ENCODE measurements at places on chromosomes 2 and 18.

GRCh38 chr18:67726882-67727281, 210.4 kb upstream of the DSEL start:
- DNase-seq: no peak

GRCh38 chr2:61588566-61588965, 50.4 kb upstream of the XPO1 start:
- no peak for DNase-seq

DNA sequence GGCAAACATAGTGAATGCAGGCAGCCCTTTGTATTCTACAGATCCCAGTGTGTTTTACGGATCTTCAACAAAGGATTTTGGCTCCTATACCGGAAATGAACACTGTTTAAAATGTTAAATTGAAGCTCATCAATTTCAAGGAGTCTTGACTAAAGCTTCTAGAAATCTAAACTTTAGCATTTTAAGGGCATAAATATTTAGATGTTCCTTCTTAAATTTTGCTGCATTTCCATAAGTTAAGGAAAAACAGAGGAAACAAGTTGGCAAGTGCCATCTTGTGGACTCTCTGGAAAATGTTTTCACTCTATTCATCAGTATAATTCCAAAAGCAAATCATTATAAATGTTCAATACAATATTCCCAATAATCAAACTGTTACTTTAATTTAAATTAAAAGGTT, 19.6 kb downstream of the CHN1 start:
- DNase-seq: no peak

DNA sequence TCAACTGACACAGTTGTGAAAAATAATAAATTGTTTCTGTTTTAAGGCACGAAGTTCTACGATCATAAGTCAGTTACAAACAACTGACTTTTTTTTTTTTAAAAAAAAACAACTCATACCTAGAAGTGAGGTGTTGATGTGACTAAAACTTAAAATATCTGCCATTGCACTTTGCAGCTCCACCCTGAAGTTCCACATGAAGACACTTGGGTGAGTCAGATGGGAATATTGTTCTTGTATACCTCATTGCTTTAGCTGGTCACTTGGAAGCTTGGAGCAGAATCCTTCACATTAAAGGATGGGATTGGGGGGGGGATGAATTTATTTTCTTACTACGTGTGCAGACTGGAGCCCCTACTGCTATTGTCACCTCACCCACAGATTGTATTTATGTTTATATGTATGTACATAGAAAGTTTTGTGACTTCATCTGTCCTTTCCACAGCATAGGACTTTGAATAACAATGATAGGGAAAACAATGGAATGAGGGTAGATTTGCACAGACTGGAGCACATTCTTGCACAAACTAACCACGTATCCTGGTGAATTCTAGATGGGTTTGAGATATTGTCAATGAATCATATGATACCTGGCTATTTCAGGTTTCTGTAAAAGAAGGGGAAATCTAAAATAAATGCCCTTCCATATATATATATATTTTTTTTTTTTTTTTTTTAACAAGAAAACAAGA, 57.9 kb upstream of the ARHGAP15 start:
- no peak for DNase-seq

- DNase-seq: peak; percentile 45
Measured at GRCh38 chr2:231245249-231246094, 47.0 kb downstream of the ARMC9 start.

GRCh38 chr2:175468431-175469098, 287.1 kb upstream of the ATP5MC3 start:
- no peak for DNase-seq

DNA sequence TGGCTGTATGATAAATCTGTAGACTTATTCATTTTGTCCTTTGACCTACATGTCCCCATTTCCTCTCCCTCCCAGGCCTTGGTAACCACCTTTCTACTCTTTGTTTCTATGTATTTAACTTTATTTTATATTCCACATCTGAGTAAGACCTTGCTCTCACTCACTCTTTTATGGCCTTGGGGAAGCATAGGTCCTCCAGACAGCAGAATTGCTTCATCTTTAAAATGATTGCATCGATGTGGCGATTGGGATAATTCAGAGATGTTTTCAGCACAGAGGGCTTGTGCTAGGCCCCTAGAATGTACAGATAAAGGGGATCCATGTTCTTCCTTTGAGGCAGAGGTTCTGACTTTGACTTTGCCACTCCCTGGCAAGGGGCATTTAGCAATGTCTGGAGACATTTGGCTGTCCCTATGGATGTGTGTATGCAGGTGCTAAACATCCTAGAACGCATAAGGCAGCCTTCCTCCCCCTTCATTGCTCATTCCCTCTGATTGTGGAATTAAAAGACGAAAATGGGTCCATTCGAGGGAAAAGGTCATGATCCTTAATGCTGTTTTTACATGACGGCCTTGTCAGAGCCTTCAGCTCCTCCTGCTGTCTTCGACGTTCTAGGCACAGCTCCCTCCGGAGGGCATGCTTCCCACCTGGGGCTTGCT, 1.2 kb upstream of the GPR39 start:
- DNase-seq: no peak

GRCh38 chr2:3595985-3596384, 1.1 kb downstream of the COLEC11 start:
- DNase-seq: no peak

GRCh38 chr2:189441709-189442074, 418 bp downstream of the WDR75 start:
- DNase-seq: peak; percentile 5

- peak; percentile 4 for DNase-seq
Measured at GRCh38 chr2:133324150-133324561, 244.1 kb downstream of the NCKAP5 start.

DNA sequence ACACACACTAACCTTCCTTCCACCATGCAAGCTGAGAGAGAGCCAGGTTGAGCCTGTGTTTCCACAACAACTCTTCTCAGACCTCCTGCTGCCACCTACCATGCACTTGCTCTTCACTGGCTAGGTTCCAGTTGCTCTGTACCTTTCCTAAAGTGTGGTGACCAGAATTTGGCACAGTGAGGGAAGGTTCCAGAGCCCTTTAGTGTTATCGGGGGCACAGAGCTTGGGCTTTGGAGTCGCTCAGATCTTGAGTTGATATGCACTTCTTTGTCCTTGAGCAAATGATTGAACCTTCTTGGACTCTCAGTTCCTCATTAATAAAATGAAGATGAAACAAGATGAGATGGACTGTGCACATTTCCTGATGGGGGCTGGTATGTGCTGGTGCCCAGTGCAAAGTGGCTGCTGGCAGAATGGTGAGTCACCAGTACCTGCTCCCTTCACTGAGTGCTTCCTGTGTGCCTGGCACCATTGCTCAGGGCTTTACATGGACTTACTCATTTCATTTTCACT, 47.1 kb downstream of the NEDD4L start:
- peak; percentile 54 for DNase-seq

- no peak for DNase-seq
Measured at GRCh38 chr2:176158855-176159662, 2.0 kb downstream of the HOXD3 start.

- DNase-seq: no peak
Measured at GRCh38 chr2:2579814-2580213, 248.7 kb upstream of the MYT1L start.

DNA sequence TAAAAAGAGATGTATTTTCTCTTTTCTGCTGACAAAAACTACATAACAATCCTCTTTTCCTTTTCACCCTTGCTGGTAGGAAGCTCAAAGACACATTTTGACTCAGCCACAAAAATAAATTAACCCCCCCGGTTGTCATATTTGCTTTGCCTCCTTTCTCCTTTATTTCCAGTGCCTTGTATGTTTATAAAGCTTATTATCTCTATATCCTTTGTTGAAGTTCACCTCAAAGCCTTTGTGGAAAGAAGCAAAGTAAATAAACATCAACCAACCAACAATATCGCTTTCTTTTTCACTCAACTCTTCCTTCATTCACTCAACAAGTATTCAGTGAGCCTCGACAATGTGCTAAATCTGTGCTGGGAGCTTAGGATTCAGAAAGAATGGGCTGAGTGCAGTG, 276.5 kb upstream of the ID2 start:
- DNase-seq: no peak

GRCh38 chr2:217099561-217099960, 239.7 kb upstream of the TNP1 start:
- no peak for DNase-seq

DNA sequence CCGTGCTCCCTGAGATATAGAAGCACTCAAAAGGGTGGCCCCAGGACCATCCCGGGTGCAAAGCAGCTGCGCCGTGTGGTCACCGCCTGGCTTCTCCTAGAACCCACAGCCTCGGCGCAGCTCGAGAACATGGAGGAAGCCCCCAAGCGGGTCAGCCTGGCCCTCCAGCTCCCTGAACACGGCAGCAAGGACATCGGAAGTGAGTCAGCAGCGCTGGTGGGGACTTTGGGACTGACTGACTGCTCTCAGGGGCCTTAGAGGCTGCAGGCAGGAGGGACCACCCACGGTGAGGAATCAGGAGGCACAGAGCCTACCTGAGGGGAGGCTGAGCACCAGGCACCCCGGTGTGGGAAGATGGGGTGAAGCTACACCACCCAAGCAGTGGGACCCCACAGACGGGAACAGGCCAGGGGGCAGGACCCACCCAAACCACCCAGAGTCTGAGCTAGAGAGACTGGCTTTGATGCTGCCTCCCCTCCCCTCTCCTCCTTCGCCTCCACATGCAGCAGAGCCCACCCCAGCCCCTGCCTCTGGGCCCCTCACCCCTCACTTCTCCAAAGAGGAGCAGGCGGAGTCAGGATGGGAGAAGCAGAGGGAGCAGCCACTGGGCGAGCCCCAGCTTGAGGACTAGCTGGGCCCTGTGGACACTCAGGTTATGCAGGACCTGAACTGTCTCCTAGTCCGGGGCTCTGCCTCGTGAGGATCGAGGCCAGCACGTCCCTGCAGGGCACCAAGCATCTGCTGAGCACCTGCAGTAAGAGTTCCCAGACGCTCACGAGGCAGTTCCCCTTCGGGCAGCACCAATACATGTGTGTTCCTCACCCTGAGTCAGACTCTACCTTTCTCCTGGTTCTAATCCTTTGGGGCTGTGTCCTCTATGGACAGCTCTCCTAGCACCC, 28.7 kb downstream of the MTERF4 start:
- no peak for DNase-seq

DNA sequence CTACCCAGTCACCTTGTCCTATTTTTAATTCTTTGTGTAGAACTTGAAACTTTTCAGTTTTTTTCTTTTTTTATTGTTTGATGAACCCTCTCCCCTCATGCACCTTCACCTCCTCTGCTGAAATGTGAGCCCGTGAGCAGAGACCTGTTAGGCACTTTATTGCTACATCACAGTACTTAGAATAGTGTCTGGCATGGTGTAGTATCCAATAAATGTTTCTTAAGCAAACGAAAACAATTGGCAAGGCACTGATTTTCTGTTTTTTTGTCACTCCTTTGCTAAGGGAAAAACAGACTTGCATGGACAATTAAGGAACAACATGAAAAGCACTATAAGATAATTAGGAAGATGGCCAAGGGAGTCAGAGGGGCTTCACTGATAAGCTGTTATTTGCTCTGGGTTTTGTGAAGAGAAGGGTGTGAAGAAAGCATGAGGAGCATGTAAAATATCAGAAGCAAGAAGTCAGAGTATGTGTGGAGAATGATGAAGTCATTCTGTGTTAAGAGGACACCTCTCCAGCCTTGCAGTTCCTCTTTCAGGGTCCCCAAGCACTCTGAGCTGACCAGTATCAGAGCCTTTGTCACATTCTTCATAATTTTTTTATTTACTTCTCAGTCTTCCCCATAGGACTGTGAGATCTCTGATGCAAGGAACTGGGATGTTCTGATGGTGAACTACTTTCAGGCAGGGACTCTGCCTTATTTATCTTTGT, 99.7 kb upstream of the CAVIN2 start:
- no peak for DNase-seq

GRCh38 chr2:239800785-239801386, 224.3 kb downstream of the NDUFA10 start:
- DNase-seq: no peak

- DNase-seq: no peak
Measured at GRCh38 chr2:132691556-132691955, 21.6 kb upstream of the LYPD1 start.

DNA sequence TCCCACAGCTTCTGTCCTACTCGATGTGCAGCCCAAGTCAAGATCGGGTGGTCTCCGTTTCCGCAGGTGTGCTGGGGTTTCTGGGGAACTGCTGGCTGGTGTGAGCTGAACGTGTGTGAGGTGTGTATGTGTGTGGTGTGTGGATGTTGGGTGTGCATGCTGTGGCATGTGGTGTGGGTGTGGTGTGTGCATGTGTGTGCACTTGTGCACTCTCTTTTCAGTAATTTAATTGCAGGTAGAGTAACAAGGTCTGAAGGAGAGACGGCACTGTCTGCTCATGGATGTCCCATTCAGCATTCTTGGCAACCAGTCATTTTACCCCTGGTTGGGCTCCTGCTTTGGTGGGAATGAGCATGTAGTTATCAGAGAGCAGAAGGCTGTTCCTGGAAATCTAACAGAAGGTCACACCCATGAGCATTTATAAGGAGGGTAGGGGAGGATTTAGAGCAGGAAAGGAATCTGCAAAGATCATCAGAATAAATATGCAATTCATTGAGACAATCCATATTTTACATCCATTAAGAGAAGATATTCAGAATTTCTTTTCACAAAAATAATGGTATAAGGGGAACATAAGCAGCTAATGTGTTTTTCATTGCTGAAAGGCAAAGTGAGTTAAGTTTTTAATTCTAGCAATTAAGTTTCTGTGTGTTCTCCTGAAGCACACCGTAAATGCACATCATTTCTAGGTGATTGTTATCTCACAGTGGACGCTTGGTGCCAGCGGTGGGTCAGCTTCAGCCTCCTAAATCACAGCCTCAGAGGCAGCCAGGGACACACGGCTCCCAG, 60.7 kb downstream of the ADI1 start:
- DNase-seq: no peak

DNA sequence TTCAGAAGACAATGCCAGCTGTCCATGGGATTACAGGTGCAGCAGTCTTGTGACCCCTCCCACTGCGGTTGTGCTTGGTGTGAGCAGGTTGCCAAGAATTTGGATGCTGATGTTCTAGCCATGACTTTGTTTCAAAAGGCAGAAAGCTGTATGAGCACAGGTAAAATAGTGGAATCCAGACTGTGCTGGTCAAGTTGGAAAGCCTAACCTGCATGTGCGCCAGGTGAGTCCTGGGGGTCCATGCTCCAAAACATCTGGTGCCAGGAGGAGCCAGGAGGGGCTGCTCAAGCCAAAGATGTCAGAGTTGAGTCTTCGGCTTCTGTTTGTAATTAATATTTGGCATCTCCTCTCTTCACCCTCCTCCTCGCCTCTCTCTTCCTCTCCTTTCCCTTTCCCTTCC, 330.1 kb downstream of the MYCN start:
- DNase-seq: no peak

Data from NCI-H2029 (cell line).